ENCODE measurements at places on chromosomes 6 and 20.
A peak's percentile ranks its signal among the peaks of the same experiment; 100 is the strongest.

DNA sequence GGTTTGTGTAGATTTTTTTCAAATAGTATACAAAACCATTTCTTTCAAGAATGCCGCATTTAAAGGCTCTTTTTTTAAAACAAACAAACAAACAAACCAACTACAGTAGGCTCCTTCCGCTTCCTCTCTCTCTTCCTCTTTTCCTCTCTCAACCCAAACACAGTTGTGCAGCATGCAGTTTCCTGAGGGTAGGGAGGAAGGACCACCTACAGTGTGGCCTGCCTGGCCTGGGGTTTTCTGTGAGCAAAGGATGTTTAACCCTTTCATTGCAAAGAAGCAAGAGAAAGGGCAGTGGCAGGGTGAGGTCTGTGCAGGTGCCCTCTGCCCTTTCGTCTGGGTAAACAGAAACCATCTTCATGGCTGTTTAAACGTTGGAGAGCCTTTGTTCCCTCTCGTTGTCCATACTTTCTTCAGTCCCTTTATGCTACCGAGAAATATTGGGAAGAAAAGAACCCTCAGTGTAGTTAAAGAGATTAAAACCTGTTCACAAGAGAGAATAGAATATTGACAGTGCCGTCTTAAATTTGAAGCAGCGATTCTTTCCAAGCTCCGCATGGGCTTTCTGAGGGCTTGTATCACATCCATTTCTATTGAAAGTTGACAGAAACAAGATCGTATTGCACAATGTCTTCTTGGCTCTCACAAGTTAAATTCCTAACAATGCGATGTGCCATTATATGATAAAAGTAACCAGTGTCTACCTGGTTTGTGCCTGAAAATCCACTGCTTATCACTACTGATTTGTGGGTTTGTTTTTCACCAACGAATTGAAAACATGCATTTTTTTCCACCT is 215.5 kb upstream of the SNX9 start:
- DNase-seq, result no peak

GRCh38 chr6:99933129-99933528 is 60.9 kb downstream of the MCHR2 start:
- peak; percentile 48 for DNase-seq

DNA sequence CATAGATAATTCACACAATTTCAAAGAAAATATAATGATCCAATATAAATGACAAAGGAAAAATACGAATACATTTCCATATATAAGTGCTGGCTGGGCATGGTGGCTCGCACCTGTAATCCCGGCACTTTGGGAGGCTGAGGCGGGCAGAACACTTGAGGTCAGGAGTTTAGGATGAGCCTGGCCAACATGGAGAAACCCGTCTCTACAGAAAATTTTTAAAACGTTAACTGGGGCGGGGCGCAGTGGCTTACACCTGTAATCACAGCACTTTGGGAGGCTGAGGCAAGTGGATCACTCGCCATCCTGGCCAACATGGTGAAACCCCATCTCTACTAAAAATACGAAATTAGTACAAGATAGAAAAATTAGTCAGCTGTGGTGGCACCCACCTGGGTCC is 14.9 kb upstream of the MAPK13 start:
- no peak for DNase-seq

- no peak for DNase-seq
Measured at GRCh38 chr6:6333501-6333900, 13.0 kb upstream of the F13A1 start.

DNA sequence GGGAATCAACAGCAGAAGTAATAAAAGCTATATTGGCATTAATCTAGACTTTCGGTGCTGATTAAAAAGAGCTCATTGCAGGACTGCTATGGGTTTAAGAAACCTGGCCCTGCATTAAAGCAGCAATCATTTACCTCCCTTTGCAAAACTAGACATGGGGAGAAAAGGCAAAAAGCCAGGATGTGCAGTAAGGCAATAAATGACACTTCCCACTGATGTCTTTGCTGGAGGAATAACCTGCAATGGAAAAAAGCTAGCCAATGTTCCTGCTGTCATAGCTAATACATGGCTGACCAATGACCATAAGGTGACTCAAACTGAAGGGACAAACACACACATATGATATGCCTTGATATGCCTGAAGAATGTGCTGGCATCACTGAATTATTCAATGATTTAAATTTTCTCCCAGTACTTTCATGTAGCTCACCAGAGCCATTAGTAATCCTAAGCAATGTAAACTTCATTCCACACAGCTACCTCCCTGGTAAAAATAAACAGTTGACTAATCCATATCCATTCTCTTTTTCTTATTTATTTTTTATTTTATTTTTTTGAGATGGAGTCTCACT is 8.7 kb downstream of the DNAAF9 start:
- DNase-seq, result no peak

- no peak for DNase-seq
Measured at GRCh38 chr6:63899550-63899949, 263.9 kb downstream of the PHF3 start.

DNA sequence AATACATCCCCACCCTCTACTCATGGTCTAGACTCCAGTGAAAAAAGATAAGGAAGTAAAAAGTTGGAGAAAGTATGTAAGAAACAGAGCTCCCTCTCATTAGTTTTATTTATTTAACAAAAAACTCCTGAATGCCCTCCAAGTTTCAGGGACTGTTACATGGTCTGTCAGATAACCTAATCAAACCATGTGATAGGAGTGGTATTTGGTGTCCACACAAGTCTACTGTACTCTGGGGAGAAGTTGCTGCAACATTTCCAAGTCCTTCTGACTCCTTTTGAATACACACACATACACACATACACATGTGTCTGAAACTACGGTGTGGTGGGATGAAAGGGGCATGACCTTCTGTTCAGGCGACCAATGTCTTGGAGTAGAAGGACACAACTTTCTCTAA is 320.0 kb downstream of the ADGRG6 start:
- no peak for DNase-seq

GRCh38 chr6:65191471-65191870 is 515.6 kb downstream of the EYS start:
- DNase-seq, result no peak

DNA sequence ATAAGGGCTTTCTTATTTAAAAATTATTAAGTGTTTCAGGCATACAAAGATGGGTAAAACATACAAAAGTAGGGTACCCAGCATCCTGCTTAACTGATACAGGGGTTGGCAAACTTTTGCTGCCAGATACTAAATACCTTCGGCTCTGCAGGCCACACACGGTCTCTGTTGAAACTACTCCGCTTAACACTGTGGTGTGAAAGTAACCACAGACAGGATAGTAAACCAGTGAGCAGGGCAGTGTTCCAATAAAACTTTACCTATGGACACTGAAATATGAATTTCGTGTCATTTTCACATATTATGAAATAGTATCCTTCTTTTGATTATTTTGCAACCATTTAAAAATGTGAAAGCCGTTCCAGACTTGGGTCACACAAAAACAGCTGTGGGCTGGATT is 92.4 kb downstream of the EYA2 start:
- DNase-seq, result no peak

GRCh38 chr6:168438783-168439520 is 2.0 kb upstream of the SMOC2 start:
- DNase-seq, result no peak

GRCh38 chr6:130032758-130033340 is 14.5 kb downstream of the L3MBTL3 start:
- DNase-seq, result no peak

DNA sequence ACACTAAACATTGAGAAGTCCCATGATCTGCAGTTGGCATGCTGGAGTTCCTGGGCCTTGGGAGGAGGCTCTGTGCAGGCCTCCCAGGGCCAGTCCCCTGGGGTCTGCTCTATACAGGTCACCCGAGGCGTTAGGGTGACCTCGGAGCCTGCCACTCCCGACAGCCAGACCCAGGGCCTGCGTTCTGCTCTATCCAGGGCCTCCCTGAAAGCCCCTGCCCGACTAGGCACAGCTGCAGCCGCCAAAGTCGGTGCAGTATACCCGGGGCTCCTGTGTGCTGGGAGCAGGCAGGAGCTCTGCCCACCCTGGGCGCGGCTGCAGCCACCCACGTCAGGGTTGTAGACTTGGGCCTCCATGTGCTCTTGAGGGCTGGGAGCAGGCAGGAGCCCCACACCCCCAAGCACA is 6.3 kb upstream of the OR14J1 start:
- no peak for DNase-seq

- DNase-seq, result no peak
Measured at GRCh38 chr6:85600713-85601313, 7.2 kb upstream of the SNX14 start.

DNA sequence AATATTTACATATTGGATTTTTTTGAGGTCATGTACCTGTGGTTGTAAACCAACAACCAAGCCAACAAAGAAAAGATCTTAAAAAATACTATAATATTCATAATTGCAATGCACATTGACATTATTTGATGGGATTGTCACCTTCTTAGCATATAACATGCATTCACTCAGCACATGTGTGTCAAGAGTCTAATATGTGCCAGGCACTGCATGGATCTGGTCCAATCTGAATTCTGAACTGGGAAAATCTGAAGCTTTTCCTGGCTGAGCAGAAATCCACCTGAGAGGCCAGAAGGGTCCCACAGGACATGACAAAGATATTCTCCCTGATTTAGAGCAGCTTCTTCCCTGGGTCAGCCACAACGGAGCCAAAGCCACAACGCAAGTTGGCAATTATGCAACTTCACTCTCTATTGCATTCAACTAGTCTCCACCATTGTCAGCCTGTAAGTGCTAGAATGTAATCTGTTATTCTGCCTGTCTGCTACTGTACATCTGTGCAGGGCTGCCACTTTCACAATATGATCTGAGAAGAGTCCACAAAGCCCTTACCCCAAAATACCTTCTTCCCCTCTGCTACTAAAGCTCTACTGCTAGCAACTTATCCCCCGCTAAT is 17.0 kb upstream of the DDO start:
- no peak for DNase-seq

DNA sequence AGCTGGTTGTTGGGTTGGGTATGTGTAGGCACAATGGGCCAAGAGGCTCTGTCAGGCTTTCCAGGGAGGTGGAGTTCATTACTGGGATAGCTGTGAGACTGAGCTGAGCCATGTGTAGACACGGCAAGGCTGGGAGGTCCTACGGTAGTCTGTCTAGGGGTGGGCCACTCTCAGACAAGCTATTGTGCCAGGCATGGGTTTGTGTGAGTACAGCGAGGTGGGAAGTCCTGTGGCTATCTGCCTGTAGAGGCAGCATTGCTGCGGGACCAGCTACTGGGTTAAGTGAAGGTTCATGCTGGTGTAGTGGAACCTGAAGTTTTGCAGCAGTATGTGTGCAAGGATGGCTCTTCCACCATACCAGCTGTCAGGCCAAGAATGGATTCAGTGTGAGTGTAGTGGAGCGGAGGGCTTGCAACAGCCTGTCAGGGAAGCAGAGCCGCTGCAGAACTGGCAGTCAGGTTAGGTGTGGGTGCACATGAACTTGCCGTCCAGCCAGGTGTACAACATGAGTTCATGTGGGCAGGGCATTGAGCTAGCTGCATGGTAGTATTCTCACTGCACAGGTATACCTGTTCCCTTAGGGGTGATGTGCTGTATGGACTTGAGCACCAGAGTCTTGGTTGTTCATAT is 78.0 kb upstream of the CENPW start:
- no peak for DNase-seq

DNA sequence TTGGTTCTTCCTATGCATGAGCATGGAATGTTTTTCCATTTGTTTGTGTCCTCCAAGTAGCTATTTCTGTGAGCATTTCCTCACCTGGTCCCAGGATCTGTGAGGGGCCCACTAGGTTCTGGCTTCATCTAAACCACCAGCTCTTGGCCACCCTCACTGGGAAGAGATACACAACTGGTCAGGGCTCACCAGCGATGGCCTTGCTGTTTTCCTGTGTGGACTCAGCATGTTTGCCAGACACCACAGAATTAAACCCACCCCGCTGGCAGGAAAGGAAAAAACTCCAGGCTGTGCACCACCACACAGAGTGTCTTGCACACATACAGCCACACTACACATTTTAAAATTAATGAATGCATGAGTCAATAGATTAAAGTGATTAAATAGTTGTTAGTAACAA is 65.1 kb upstream of the NXT1 start:
- no peak for DNase-seq

DNA sequence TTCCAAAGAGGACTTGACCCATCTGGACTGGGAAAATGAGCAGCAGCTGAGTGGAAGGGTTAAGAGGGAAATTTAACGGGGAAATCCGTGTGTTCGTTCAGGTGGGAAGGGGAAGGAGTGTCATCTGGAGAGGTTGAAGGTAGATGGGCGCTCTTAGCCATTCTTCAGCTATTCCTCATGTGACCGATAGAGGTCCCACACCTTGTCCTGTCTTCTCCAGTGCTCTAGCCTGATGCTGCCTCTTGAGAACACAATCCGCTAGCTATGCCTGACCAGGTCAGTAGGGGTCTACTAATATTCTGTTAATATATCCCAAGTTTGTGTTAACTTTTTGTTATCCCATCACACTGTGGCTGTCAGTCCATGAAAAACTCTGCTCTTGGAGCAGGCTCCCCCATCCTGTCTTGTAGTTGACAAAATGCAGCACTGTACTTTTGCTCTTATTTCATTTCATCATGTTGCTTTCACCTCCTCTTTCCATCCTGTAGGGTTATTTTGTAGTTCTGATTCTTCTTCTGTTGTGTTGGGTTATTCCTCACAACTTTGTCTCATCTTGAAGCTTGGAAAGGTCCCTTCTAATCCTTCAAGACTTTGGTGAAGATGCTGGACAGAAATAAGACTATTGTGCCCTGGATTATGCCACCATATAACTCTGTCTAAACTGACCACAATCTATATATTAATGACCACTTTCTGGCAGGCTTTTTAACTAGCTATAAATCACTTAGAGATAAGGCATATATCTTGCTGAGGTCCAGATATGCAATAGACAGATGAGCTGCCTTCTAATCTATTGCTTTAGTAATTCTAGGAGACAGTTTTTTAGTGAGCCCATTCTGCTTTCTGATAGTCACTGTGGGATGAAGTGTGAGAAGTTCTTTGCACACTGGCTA is 123.4 kb upstream of the SUPT3H start:
- DNase-seq, result no peak

- DNase-seq, result no peak
Measured at GRCh38 chr6:137315081-137315480, 95.9 kb upstream of the IFNGR1 start.

DNA sequence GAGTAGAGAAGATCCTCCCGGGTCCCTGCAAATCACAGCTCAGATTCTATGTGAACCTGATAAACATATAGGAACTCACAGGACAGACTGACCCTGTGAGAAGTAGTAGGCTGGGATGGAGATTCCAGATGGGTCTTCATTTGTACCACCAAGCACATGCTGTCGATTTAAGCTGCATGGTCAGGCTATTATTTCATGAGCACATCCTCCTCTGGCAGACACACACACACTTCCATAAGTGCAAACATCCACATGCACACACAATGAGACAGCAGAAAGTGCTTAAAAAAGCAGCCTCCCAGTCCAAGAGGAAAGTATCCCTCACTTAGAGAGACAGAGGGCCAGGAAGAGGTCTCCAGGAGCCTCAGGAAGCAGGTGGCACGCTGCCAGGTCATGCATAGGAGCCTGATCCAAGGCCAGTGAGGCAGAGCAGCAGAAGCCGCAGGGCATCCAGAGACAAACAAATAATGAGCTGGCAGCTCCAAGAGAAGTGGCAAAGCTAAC is 131.8 kb downstream of the UNC5CL start:
- no peak for DNase-seq

Data from AG09309 (cell line).